Stimulated activated CD4-positive, alpha-beta T cell treated with anti-CD3 and anti-CD28 coated beads, Interleukin-12 subunit alpha, Interleukin-12 subunit beta, amount 100 ng/mL, for 48 hours (primary cell): ENCODE measurements at places on chromosomes 3 and 15.

DNA sequence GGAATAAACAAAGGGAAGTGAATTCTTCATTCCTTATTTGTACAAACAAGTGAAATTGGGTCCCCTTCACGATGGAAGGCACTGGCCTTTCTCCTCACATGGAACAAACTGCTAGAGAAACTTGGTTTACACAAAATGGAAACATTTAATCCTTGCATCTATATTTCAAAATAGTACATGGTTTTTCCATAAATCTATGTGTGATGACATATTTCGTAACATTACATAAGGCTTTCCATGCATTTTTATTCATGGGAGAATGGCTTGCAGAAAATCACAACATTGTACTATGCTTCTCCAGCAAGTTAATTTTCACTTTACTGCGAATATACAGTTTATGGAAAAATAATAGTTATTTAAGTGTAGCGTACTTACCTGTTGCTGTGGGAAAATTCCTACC lies 81.0 kb upstream of the CDIN1 start:
- DNase-seq = no peak

GRCh38 chr15:22936577-22937472 lies 43.3 kb downstream of the CYFIP1 start:
- DNase-seq = no peak

- no peak for DNase-seq
These were observed 227.2 kb downstream of the SQOR start for GRCh38 chr15:45862034-45862433.

GRCh38 chr15:99057020-99057419 lies 47.9 kb upstream of the SYNM start:
- DNase-seq = no peak

DNA sequence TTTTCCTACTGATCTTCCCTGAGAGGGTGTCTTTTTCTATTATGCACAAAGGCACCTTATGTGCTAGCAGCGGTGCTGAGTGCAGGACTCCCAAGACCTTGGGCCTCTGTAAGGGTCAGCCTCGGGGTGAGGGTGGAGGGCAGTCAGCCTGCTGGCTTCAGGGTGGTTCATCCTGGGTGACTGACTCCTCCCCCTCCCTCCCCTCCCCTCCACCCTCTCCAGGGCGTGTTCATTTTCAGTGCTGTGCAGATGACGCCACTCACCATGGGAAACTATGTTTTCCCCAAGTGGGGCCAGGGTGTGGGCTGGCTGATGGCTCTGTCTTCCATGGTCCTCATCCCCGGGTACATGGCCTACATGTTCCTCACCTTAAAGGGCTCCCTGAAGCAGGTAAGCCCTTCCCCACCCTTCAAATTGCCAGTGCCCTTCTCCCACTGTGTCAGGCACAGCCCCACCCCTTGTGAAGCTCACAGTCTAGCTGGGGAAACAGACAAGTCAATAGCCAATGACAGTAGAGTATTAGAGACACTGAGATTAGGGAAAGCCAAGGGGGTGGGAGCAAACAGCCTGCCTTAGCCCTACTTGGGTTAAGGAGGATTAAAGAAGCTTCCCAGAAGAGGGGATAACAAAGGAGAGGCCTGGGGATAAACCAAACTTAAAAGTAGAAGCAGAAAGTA lies 41.9 kb downstream of the SLC6A1 start:
- no peak for DNase-seq

- no peak for DNase-seq
These were observed 806.6 kb downstream of the SQOR start for GRCh38 chr15:46441294-46442062.

GRCh38 chr3:133295199-133295901 lies 104.5 kb upstream of the BFSP2 start:
- DNase-seq = no peak

GRCh38 chr3:18086078-18086477 lies 339.1 kb downstream of the SATB1 start:
- no peak for DNase-seq
